ENCODE measurements at places on chromosomes 3 and 15.

DNA sequence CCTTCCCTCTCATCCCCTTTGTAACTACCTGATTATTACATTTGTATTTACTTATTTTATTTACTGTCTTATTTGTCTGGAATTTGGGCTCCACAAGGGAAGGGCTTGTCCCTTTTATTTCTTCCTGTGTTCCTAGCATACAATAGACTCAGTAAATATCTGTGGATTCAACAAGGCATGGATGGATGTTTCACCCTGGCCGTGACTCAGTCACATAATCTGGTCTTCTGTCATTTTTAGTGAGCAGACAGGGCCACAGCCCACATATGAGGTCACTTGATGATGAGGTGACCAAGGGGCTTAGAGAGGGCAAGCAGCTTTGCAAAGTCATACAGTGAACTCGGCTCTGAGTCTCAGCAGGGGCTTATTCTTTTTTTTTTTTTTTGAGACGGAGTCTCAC, 7.8 kb upstream of the DAG1 start:
- no peaks in the 10 kb centered on the region for H3K4me1 ChIP-seq
- H3K4me3 ChIP-seq: no peak overlapping the region
- H3K27ac ChIP-seq: no peak overlapping the region
- no peaks in the 10 kb centered on the region for H3K36me3 ChIP-seq
- DNase-seq: no peak
- no peaks in the 10 kb centered on the region for H3K27me3 ChIP-seq

DNA sequence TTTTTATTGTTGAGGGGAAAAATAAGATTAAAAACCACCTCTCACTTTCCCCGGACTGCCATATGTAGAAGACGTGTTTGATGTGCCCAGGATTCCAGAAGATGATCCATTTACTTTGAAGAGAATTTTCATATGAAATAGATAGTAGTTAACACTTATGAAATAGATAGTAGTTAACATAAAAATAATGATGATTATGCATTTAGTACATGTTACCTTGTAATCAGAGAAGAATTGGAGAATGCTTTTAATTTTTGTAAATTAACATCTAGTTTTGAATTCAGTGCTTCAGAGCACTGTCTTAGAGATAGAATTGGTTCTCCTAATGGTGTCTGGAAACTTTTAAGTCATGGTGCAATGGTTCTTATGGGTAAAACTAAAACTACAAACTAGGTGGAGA, 46.1 kb upstream of the CRTC3 start:
- H3K4me3 ChIP-seq: no peak overlapping the region
- no peaks in the 10 kb centered on the region for H3K27me3 ChIP-seq
- no peak for DNase-seq
- H3K36me3 ChIP-seq: peaks cover 76% of the 10 kb centered on the region

- DNase-seq: no peak
- no peak overlapping the region for H3K27ac ChIP-seq
- H3K4me3 ChIP-seq: no peak overlapping the region
- H3K36me3 ChIP-seq: peaks cover 32% of the 10 kb centered on the region
- H3K27me3 ChIP-seq: no peaks in the 10 kb centered on the region
These were observed 25.6 kb downstream of the GYG1 start for GRCh38 chr3:149016669-149017541.

GRCh38 chr3:73572368-73572767, 52.4 kb downstream of the PDZRN3 start:
- peaks cover 12% of the 10 kb centered on the region for H3K4me1 ChIP-seq
- H3K4me3 ChIP-seq: no peak overlapping the region
- H3K27ac ChIP-seq: peak overlapping the region; percentile 10
- no peaks in the 10 kb centered on the region for H3K36me3 ChIP-seq

DNA sequence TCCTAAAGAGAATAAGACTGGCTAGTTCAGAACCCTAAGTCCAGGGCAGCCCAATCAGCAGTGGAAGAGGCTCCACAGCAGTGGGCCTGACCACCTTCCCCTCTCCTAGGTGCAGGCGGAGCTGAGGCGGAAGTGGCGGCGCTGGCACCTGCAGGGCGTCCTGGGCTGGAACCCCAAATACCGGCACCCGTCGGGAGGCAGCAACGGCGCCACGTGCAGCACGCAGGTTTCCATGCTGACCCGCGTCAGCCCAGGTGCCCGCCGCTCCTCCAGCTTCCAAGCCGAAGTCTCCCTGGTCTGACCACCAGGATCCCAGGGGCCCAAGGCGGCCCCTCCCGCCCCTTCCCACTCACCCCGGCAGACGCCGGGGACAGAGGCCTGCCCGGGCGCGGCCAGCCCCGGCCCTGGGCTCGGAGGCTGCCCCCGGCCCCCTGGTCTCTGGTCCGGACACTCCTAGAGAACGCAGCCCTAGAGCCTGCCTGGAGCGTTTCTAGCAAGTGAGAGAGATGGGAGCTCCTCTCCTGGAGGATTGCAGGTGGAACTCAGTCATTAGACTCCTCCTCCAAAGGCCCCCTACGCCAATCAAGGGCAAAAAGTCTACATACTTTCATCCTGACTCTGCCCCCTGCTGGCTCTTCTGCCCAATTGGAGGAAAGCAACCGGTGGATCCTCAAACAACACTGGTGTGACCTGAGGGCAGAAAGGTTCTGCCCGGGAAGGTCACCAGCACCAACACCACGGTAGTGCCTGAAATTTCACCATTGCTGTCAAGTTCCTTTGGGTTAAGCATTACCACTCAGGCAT, 33.7 kb downstream of the VIPR1 start:
- DNase-seq: peak; percentile 20
- H3K27ac ChIP-seq: no peak overlapping the region
- no peaks in the 10 kb centered on the region for H3K36me3 ChIP-seq
- H3K4me3 ChIP-seq: no peak overlapping the region

DNA sequence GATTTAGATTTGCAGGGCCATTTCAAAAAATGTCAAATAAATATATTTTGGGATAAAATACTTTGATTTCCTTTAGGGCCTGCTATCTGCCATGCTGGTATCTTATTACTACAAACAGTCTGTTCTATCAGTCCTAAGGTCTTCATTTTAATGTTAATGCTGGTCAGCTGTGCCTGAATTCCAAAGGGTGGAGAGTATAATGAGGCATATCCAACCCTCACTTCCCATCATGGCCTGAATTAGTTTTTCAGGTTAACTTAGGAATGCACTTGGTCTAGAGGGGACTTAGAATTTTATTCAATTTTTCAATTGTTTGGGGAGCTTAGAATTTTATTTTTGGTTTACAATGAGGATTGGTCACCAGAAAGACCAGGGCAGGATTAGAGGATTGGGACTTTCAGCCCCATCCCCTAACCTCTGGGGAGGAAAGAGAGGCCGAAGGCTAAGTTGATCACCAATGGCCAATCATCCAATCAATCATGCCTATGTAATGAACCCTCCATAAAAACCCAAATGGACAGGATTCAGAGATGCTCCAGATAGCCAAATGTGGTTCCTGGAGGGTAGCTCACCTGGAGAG, 17.8 kb upstream of the CP start:
- no peaks in the 10 kb centered on the region for H3K4me1 ChIP-seq
- H3K27me3 ChIP-seq: no peaks in the 10 kb centered on the region
- H3K36me3 ChIP-seq: no peaks in the 10 kb centered on the region
- H3K27ac ChIP-seq: no peak overlapping the region
- DNase-seq: no peak

DNA sequence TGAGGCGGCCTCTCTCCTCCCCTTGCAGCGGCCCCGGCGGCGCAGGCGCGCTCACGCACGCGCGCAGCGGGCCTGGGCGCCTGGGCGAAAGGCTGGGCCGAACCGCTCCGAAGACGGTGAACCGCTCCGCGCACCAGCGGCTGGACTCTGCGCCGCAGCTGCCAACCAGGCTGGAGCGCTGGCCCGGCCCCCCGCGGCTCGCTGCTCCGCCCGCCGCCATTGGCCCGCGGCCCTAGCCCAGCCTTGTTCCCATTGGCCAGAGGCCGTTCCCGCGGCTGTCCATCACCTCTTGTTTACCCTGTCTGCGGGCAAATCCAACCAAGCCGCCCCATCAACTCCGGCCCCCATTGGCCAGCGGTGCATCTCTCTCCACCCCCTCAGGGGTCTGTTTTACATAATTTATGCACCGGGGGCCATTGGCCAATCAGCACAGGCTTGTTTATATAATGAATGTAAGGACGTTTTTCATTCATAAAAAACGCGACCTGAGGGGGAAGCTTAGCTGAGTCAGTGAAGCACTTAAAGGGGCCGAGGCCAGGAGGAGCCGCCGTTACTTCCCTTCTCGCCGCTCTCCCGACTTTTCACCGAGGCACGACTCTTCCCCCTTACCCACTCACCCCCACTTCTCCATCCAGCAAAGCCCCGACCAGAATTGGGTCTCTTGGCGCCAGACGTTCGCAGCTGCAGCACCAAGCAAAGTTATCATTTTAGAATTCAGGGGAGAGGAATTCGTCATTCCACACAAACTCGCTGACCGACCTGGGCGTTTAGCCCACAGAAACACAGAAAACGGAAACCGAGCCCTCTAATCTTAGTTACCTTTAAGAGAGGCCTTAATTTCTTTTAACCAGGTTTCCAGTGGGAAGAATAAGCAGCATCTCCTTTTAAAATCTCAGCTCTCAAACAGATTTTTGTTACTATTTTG, at the start of gene ETV5:
TSS of gene ETV5 (minus strand) at position 149 of the 925 bp plus-strand sequence. CDS start 3,221 bp downstream, outside the sequence.
- peak within 1 kb of the TSS; percentile 59 for H3K4me3 ChIP-seq
- H3K4me1 ChIP-seq: peaks cover 10% of the 10 kb centered on the region
- no peaks in the 10 kb centered on the region for H3K36me3 ChIP-seq
- peak within 1 kb of the TSS; percentile 55 for H3K27ac ChIP-seq
- peak; percentile 94 for DNase-seq
